ENCODE measurements at places on chromosomes 12 and 14. TPM values are rescaled to one million over a fixed set of nuclear protein-coding genes. Genes with fewer than 3 reads are reported as not detected.

GPR84 gene
- 0.62 TPM for polyA plus RNA-seq

LMO3 gene
- 61.9 TPM for polyA plus RNA-seq

PTCSC3 gene
- polyA plus RNA-seq: not detected

GRCh38 chr14:77498984-77499527, 440 bp upstream of the ISM2 start:
- no peak for DNase-seq

GRCh38 chr14:93085911-93086310, 29.8 kb downstream of the ITPK1 start:
- DNase-seq: no peak

DNA sequence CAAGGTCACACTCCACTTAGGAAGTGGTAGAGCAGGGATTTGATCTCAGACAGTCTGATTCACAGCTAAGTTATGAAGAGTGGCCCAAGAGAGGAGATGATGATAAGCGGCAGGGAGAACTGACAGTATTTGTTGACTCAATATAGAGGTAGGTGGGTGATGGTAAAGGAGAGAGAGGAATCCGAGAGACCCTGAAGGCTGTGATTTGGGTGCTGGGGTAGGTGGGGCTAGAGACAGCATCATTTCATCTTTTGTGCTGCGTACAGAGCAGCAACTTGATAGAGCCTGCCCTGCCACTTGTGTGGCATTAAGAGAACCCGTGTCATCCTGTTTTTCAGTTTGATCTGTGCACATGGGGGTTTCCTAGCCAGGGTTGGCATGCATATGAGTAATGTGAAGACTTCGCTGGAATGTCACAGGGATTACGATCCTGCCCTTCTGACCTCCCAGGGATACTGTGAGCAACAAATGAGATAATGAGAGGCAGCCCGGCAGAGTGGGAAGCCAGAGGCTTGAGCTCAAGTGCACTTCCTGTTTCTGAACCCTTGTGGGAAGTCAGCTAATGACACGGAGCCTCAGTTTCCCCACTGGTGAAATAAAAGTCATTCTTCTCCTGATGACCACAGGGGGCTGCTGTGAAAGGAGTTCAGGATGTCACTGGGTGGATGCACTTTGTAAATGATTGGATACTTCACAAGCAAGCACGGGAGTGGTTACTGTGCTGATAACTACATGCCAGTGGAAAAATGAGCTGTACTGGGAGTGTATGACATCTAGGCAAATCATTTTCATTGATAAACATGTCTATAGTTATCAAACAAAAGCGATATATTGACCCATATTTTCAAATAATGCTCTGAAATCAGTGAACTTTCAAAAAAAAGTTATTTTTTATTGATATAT, 59.5 kb upstream of the IGF1 start:
- no peak for DNase-seq

All from thymus (tissue), 14 donors.